HCEC 1CT (cell line): ENCODE measurements at places on chromosomes 2 and 18.

GRCh38 chr2:229686122-229686919, 28.0 kb downstream of the DNER start:
- no peak for DNase-seq

GRCh38 chr2:69798290-69798908, 31.1 kb upstream of the GMCL1 start:
- DNase-seq = peak; percentile 36

DNA sequence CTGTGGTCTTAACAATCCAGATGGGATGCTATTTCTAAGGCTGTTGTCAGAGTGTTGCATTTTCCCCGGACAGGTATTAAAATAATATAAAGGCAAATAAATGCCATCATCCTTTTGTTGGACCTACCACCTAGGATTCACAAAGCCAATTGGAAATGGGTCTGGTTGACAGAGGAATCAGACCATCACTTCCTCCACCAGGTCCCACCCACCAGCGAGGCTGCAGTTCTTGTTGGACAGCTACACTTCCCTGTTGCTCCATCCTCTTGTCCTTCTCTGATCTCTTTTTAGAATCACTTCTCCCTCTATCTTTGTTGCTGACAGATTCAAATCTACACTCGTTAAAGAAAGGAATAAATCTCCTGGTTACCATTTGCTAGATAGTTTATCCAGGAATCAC, 1.1 kb downstream of the TMEM169 start:
- DNase-seq = no peak

DNA sequence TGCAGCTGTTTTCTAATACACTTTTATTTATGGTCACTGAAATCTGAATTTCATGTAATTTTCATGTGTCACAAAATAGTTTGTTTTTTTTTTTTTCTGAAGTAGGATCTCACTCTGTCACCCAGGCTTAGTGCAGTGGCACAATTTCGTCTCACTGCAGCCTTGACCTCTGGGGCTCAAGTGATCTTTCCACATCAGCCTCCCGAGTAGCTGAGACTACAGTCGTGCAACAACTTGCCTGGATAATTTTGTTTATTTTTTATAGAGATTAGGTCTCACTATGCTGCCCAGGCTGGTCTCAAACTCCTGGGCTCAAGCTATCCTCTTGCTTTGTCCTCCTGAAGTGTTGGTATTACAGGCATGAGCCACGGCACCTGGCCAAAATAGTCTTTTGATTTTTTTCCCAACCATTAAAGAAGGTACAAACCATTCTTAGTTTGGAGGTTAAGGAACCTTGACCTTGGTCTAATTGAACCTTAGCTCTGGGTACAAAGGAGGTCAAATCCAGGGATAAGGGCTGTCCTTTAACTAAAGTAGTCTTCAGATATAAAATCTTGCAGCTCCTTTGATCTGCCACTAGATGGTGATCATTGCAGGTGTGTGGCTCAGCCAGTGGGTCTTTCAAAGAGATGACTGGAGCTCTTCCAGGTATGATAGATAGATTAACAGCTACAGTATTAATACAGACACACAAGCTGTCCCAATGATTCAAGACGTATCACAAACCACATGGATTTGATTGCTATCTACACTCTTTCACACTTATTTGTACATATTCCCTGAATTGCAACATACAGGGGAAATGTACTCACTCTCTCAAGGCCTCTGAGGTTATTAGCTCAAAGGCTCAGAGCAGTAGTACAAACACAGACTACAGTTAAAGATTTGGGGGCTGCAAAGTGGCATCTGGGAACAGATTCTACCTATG, 4.7 kb upstream of the KRCC1 start:
- DNase-seq = peak; percentile 55
